Right atrium auricular region (tissue), 2 donors: ENCODE measurements at places on chromosomes 12 and 14.

DNA sequence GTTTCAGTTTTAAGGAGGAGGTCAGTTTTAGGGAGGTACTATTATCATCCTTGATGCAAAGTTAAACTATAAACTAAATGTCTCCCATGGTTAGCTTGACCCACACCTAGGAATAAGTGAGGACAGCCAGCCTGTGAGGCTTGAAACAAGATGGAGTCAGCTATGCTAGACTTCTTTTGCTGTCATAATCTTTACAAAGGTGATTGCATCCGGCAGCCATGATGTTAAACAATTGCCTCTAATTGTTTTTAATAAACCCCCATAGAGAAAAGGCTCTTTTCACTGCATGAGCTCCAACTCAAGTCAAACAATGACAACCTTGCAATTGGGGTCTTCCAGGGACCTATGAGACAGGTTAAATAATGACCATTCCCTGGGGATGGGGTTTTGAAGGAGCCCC lies 45.7 kb upstream of the EEA1 start:
- no peak for DNase-seq

- DNase-seq, result no peak
Observed at GRCh38 chr12:91975891-91976290, 169.8 kb downstream of the BTG1 start.

- DNase-seq, result no peak
Observed at GRCh38 chr12:129208566-129208965, 355.3 kb downstream of the GLT1D1 start.

- DNase-seq, result no peak
Observed at GRCh38 chr12:114499338-114499737, 93.4 kb upstream of the TBX5 start.

DNA sequence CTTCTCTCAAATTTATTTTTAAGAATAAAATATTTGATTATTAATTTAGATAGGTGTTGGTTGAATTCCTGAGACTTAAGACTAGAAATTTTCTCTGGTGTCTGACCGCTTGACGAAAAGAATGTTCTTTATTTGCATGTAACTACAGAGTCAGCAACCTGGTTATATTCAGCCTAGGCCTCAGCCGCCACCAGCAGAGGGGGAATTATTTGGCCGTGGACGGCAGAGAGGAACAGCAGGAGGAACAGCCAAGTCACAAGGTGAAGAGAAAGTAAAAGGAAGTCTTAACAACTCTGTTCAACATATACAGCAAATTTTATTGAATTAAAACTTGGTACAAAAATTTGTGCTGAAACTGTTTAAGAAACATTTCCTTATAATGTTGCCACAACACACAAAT lies 5.2 kb downstream of the PIWIL1 start:
- no peak for DNase-seq

- DNase-seq, result no peak
Observed at GRCh38 chr12:51821440-51822260, 26.9 kb downstream of the FIGNL2 start.

DNA sequence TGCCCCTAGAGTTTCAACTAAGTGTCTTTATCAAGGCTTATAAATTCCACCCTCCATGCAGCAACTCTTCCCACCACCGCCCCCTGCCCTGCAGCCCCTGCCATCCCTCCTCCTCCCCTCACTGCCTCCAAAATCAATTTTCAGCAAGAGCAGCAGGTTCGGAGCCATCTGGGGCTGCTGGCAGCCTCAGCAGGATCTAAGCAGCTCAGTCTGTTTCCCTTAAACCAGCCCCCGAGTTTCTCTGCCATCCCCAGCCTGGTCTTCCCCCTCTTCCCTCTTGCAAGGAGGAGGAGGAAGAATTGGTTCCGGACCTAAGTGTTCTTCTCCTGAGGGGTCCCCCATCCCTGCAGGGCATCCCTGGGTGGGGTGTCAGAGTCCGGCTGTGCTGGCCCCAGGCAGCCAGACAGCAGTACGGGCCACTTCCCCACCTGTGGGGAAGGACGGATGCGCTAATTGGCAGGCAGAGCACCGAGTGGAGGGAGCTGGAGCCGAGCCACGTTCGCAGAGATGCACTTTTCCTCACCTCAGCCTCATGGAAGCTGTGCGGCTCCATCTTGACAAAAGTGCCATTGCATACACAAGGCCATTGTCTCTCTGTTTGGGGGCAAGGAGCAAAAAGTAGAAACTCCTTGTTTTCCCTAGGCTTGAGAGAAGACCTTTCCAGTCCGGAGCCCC lies 189.3 kb downstream of the KCNA5 start:
- no peak for DNase-seq
